ENCODE measurements at places on chromosomes 1 and 21.

GRCh38 chr1:41983451-41983850 is 64.7 kb upstream of the HIVEP3 start:
- no peak overlapping the region for H3K27ac ChIP-seq
- no peaks in the 10 kb centered on the region for H3K27me3 ChIP-seq
- H3K36me3 ChIP-seq, result no peaks in the 10 kb centered on the region
- H3K4me1 ChIP-seq, result no peaks in the 10 kb centered on the region

- no peaks in the 10 kb centered on the region for H3K36me3 ChIP-seq
- no peak for DNase-seq
- no peaks in the 10 kb centered on the region for H3K27me3 ChIP-seq
- H3K27ac ChIP-seq, result no peak overlapping the region
- no peaks in the 10 kb centered on the region for H3K4me1 ChIP-seq
Measured at GRCh38 chr1:34342334-34342733, 165.6 kb downstream of the C1orf94 start.

DNA sequence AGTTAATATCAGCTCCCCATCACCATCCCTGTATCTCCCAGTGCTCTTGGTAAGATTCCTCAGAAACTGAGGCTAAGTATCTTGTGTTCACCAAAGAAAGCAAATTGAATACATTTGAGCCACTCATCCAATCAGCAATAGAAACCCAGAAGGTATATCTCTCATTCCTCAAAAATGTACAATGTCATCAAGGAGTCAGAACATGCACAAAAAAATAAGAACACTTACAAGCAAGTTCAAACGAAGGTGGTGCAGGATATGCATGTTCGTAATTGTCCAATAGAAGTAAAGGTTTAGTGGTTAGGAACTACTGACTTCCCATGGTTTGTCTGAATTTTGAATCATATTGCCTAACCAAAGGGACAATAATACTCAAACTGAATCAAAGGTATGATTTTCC is 24.3 kb downstream of the RXRG start:
- no peak for DNase-seq
- H3K27ac ChIP-seq, result no peak overlapping the region
- H3K27me3 ChIP-seq, result no peaks in the 10 kb centered on the region
- no peaks in the 10 kb centered on the region for H3K4me1 ChIP-seq

GRCh38 chr1:39754026-39754570 is 15.4 kb downstream of the PPIE start:
- no peaks in the 10 kb centered on the region for H3K27me3 ChIP-seq
- DNase-seq, result no peak
- H3K27ac ChIP-seq, result no peak overlapping the region
- peaks cover 14% of the 10 kb centered on the region for H3K36me3 ChIP-seq
- H3K4me3 ChIP-seq, result no peak overlapping the region

DNA sequence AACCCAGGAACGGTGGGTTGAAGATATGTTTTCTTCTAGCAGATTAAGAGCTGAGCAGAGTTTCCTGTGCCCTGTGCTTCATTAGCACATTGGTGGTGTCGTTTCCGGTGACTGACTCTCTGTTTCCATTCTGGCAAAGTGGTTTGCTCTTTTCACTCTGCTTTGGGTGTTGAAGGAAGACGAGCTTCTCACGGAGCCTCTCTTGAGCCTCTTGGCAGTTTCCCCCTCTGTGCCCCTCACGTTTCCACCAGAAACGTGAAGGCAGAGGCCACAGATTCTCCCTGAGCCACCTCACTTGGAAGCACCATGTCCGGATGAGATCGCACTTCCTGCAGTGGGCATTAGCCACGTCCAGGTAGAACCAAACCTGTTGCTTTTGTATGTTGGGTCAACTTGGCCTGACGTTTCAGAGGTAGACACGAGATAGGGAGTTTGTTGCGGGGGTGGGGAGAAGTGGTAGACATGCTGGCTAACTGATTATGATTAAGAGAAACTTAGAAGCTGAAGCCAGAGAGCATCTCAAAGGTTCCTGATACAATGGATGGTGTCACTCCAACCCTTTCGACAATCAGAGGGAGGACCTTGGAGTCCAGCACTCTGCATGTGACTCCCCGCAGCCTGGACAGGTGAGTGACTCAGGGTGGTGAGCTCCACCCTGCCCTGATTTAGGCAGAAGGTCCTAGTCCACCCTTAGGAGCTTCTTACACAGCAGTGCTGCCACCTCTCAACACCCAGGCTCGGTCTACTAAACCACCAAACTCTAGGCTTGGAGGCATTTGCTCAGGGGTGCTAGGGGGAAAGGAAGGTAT is at the start of gene LAX1:
Gene LAX1, plus strand, starts transcription at position 155 of the 809 bp plus-strand sequence. Its CDS starts 383 bp downstream, at position 538.
- peak within 1 kb of the TSS; percentile 25 for H3K27ac ChIP-seq
- H3K36me3 ChIP-seq, result no peaks in the 10 kb centered on the region
- no peaks in the 10 kb centered on the region for H3K4me1 ChIP-seq
- H3K27me3 ChIP-seq, result no peaks in the 10 kb centered on the region

- H3K4me1 ChIP-seq, result no peaks in the 10 kb centered on the region
- no peak overlapping the region for H3K4me3 ChIP-seq
- DNase-seq, result no peak
- no peaks in the 10 kb centered on the region for H3K36me3 ChIP-seq
- no peaks in the 10 kb centered on the region for H3K27me3 ChIP-seq
Measured at GRCh38 chr21:44415073-44416025, 40.0 kb upstream of the LRRC3 start.

DNA sequence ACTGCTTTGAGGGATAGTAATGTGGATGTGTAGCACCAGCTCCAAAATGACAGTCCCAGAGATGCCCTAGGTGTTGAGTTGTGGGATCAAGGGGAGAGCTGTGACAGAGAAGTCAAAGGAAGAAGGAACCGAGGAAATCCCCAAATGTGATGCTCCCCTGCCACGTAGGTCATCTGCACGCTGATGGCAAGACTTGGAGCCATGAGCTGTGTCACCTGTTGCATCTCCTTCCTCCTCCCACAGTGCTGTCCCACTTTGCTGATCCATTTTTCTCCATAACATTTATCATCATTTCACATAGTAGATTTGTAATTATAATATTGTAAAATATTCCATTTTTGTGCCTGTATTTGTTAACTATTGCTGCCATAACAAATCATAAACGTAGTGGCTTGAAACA is 17.6 kb upstream of the RCAN1 start:
- H3K4me3 ChIP-seq, result no peak overlapping the region
- no peaks in the 10 kb centered on the region for H3K4me1 ChIP-seq
- no peaks in the 10 kb centered on the region for H3K27me3 ChIP-seq
- no peak overlapping the region for H3K27ac ChIP-seq

DNA sequence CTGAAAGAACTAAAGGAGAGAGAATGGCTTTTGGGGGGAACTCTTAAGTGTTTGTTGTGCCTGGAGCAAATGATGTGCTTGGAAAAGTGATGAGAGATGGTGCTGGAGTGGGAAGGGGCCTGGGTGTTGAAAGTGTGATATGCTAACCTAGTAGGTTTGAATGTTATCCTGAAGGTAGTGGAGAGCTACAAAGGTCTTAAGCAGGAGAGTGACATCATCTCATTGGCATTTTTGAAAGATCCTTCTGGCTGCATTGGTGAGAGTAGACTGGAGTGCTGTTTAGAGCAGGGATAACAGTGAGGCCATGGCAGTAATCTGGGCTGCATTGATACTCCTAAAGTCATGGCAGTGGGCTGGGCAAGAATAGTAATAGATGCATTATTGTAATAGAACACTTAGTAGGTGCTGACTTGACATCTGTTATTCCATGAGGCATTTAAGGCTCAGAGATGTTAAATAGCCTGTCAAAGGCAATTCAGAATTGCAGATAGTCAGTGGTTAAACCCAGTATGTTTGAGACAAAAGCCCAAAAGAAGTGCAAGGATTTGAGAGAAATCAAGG is 44.5 kb downstream of the MDM4 start:
- no peaks in the 10 kb centered on the region for H3K4me1 ChIP-seq
- no peak for DNase-seq
- no peak overlapping the region for H3K27ac ChIP-seq
- no peaks in the 10 kb centered on the region for H3K27me3 ChIP-seq

GRCh38 chr1:234866007-234866866 is 256.3 kb upstream of the IRF2BP2 start:
- no peaks in the 10 kb centered on the region for H3K27me3 ChIP-seq
- no peak overlapping the region for H3K27ac ChIP-seq
- DNase-seq, result no peak
- H3K36me3 ChIP-seq, result no peaks in the 10 kb centered on the region
- no peak overlapping the region for H3K4me3 ChIP-seq
- peaks cover 8% of the 10 kb centered on the region for H3K4me1 ChIP-seq

DNA sequence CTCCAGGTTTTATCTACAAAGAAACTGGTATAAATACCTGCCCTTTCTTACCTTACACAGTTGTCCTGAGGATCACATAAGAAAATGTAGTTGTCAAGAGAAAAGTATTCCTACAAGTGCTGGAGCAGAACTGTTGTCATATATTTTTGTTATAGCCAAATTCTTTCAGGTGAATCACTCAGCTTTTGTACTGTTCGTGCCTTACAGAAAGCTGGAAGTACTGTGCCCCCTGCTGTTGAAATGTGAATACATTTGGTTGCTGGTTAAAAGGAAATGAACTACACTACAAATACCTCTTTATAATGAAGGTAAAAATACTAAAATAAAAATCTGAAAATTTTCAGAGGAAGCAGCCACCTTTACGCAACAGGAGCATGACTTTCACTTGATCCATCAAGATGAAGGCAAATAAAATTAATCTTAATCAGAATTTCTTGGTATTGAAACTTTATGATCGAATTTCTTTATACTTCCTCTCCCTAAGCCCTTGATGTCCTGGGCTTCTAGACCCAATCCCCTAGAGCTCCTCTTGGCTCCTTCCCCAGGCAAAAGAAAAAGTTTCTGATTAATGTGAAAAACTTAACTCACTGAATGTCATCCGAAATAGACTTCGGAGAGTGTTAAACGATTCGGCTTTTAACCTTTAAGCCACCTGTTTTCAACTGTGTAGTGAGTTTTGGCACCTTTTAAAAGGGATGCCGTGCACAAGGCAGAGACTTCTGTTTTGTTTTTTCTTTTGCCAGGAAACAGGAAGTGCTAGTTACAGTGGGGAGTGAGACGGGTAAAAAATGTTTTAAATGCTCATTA is 12.5 kb downstream of the CHML start:
- no peak for DNase-seq
- H3K27me3 ChIP-seq, result no peaks in the 10 kb centered on the region
- no peak overlapping the region for H3K27ac ChIP-seq

DNA sequence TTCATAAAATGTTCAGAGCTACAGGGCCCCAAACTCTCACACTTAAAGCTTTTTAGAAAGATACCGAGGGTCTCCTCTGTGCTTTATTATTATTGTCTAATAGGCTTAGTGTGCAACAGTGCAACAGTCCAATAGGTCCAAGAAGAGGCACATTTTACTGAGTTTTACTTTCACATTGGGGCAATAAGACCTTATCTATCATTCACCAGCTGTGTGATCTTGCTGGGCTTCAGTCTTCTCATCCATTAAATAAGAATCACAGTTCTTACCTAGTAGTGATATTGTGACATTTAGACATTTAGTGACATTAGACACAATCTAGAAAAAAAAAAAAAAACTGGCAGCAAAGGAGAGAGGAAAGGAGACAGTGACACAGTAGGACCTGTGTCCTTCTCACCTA is 175.8 kb upstream of the NFIA start:
- no peaks in the 10 kb centered on the region for H3K4me1 ChIP-seq
- DNase-seq, result no peak
- no peaks in the 10 kb centered on the region for H3K27me3 ChIP-seq
- H3K27ac ChIP-seq, result no peak overlapping the region
- no peak overlapping the region for H3K4me3 ChIP-seq

DNA sequence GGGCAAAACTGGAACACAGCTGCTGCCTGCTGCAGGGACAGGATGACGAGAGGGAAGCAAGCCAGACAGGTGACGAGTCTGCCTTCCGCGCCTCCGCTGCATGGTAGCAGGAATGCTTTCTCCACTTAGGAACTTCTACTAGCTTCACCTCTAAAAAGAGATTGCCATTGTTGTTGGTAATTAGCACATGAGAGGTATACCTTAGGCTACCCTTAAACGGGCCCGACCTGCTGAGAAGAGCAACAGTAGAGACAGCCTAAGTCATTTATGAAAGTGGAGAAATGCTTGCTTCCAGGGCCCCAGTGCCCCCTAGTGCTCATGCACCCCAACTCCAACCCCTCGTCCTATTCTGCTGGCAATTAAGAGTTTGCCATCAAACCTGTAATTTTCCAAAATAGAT is 96.9 kb upstream of the AKT3 start:
- no peaks in the 10 kb centered on the region for H3K36me3 ChIP-seq
- no peak overlapping the region for H3K27ac ChIP-seq
- H3K4me3 ChIP-seq, result no peak overlapping the region
- no peaks in the 10 kb centered on the region for H3K27me3 ChIP-seq

DNA sequence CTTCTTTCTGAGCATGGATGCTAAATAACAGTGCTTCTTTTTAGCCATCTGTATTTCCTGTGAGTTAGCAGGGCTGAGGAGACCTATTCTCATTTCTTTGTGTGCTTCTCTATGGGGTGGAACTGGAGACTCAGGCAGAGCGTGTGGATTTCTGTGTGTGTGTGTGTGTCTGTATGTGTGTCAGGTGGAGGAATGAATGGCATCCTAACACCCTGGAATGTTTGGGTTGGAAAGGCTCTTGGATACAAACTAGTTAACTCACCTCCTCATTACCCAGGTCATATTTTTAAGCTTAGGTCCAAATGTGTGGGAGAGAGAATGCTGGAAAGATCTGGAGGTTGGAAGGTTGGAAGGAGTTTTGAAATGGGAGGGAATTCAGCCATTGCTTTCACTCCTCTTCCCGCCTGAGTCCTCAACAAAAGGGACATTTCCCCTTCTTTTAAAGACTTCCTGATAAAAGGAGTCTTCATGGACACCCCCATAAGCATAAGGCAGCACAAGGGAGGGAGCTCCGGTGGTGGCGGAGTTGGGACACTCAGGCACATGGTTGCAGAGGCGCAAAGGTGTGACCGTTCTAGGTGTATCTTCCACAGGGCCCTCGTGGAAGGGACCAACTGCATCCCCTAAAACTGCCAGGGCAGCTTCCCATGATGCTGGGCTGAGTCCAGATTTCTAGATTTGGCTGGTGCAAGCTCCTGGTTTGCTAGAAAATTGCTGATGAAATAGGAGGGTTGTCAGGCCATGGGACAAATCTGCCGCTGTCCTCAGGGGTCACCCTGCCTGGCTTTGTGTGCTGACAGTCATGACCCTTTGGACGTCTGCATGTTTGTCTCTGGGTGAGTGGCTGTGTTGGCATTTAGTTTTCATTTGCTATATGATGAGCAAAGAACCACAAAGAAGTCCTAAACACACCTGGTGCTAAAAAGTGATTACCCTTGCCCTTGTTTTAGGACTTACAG is 37.6 kb downstream of the MTARC1 start:
- H3K27ac ChIP-seq, result no peak overlapping the region
- H3K36me3 ChIP-seq, result no peaks in the 10 kb centered on the region
- DNase-seq, result no peak

GRCh38 chr1:92921031-92922023 is 39.9 kb downstream of the DIPK1A start:
- no peak overlapping the region for H3K27ac ChIP-seq
- no peak for DNase-seq
- H3K36me3 ChIP-seq, result no peaks in the 10 kb centered on the region
- no peaks in the 10 kb centered on the region for H3K4me1 ChIP-seq
- no peak overlapping the region for H3K4me3 ChIP-seq
- no peaks in the 10 kb centered on the region for H3K27me3 ChIP-seq

- H3K36me3 ChIP-seq, result no peaks in the 10 kb centered on the region
- peak; percentile 86 for DNase-seq
- H3K27ac ChIP-seq, result peak overlapping the region; percentile 99
- peaks cover 16% of the 10 kb centered on the region for H3K4me1 ChIP-seq
- peak overlapping the region; percentile 95 for H3K4me3 ChIP-seq
Measured at GRCh38 chr1:159924025-159924790, 1.1 kb downstream of the TAGLN2 start.

All from breast epithelium (tissue), 4 donors.